ENCODE measurements at places on chromosomes 2 and 18. TPM values are rescaled to one million over a fixed set of nuclear protein-coding genes. Genes with fewer than 3 reads are reported as not detected.

GRCh38 chr18:57447154-57447621, 12.0 kb downstream of the ONECUT2 start:
- ATAC-seq, result no peak

GRCh38 chr18:13525381-13526029, 200.9 kb downstream of the FAM210A start:
- no peak for ATAC-seq

GRCh38 chr2:7829241-7829640, 852.6 kb upstream of the ID2 start:
- no peak for ATAC-seq

GRCh38 chr2:151919786-151920185, 91.6 kb upstream of the ARL5A start:
- no peak for ATAC-seq

DNA sequence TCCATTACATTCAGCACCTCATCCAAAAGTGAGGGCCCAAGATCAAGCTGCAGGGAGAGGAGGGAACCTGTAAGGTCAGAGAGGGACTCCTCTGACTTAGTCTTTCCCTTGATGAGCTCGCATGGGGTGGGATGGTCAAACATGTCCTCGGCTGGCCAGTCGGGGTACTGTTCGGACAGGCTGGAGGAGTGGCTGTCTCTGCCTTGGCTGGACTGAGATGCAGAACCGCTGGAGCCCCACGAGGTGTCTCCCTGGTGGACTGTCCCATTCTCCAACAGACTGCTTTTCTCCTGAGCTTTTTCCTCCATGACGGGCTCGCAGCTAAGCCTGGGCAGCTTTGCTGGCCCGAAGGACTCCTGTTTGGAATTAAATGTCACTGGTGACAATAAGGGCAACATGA, 25.6 kb downstream of the CDC42EP3 start:
- no peak for ATAC-seq

DNA sequence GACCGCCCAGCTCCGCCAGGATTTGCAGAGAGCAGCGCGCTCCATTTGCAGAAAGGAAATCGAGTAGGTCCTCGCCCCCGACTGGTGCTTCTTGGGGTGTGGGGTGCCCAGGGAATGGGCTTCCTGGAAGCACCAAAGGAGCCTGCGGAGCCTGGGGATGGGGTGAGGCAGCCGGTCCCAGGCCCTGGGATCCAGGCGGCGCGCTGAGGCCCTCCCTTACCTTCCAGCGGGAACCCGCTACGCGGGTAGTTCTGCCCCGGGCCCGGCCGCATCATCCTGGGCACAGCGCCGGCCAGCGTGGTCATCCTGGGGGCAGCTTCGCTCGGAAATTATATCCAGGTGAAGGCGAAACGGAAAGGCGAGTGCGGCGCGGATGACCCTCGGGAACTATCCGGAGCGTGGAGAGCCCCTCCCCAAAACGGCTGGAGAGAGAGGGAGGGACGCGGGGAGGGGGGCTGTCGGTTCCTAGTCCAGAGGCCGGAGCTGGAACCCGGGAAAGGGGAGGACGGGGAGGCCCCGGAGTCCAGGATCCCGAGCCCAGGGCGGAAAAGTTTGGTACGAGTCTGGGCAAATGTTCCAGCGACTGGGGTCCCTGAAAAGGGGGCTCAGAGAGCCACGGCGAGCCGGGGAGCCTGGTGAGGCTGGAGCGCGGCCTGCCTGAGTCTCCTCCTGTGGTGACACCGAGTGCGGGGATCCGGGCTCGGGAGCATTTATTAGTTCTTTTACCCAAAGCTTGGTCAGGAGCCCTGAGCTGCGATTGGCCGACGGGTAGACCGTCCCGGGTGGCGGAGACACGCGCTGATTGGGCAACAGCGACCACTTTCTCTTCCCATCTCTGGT, at the start of gene PAX3:
Gene PAX3, minus strand, starts transcription at position 688 of the 840 bp plus-strand sequence. Its CDS starts 383 bp downstream, at position 305.
- no peak for ATAC-seq

DNA sequence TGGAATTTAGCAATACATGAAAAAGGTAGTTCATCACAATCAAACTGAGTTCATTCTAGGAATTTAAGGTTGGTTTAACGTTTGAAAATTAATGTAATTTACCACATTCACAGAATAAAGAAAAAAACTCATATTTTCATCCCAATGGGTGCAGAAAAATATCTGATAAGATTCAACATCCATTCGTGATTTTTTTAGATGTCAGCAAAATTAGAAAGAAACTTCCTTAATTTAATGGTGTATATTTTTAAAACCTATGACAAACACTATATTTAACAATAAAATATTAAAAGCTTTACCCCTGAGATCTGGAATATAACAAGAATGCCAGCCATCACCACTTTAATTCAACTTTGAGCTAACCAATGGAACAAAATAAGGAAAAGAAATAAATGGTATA, 208.7 kb upstream of the CHAC2 start:
- ATAC-seq, result no peak

DNA sequence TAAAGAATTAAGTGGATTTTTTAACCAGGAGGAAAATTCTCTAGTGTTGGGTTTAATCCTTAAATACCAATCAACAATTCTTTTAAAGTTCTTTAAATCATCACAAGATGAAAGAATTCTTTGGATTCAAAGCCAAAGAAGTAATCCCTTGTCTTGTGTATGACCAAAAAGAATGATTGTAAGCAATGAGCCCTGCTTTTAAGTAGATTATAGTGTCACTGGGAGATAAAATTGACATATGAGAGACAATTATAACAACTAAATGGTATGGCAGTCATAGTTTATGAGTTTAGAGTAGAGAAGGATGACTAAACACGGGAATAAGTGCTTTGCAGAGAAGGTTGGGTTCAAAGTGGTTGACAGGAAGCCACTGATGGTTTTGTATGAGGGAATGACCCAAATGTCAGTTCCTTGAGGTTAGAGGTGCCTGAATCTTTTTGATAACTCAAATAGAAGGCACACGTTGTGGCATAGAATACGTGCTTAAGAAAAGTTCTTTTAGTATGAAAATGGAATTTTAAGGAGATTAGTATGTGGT, 199.6 kb upstream of the TCF4 start:
- ATAC-seq, result no peak

- ATAC-seq, result peak; percentile 82
Measured at GRCh38 chr2:236705295-236706105, 135.9 kb downstream of the ACKR3 start.

GRCh38 chr2:226073496-226074160, 674.1 kb downstream of the NYAP2 start:
- ATAC-seq, result no peak

DNA sequence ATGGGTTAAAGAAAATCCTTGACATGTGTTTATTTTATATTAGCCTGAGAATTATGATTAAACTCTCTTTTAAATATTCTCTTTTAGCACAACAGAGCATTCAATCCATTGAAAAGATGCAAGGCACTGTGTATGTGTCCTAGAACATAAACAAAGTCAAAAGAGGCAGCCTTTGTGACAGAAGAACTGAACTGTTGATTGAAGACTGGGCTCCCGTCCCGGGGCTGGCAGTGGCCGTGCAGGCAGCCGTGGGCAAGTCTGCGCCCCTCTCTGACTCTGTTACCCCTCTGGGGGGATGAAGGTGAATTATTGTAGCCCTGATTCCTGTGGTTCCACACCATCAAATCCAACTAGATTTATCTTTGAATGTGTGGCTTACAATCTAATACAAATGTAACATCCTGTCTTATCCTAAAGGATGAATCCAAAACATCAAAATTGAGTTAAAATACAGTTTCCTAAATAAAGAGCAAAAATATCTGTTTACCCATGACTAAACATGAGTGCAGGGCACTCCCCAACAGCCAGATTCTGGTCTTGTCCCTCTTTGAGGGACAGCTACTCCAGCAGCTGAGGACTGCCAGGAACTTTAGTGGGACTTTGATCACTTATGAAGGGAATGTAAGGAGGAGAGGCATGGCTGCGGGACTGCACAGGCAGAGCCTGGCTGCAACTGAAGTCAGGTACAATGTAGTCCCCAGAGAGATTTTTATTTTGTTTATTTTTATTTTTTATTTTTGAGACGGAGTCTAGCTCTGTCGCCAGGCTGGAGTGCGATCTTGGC, 37.3 kb upstream of the SH3BP4 start:
- ATAC-seq, result no peak

DNA sequence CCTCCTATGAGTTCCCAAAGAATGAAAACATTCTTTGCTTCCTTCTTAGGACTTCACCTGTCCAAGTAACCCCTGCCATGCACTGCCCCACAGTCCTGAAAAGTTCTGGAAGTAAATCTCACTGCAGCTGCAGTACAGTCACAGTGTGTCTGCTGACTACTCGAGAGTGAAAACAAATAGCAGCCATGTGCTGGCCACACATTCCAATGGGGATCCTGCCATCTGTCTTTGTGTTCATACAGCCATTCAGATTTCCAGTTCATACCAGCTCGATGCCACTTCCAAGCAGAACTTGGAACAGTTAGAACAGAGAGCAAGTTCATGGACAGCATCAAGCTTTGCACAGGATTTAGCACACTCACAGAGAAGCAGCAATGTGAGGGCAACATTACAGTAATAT, 629.9 kb upstream of the ACVR2A start:
- ATAC-seq, result no peak

DNA sequence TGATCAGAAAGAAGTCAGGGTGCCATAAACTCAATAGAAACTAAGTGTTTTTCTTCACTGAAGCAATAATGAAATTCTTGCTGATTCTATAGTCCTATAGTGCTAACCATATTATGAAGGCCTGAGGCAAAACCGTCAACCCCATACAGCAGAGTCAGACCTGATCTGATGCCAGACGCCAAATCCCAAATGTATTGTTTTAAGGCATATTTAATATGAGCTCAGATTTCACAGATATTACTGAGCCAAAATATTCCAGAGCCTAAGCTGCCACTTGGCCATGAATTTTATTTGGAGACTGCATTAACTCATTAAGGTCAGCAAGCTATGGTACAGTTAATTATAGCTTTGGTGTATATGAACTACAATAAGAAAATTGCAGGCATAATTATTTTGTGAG, 53.4 kb downstream of the SCN1A start:
- no peak for ATAC-seq

DNA sequence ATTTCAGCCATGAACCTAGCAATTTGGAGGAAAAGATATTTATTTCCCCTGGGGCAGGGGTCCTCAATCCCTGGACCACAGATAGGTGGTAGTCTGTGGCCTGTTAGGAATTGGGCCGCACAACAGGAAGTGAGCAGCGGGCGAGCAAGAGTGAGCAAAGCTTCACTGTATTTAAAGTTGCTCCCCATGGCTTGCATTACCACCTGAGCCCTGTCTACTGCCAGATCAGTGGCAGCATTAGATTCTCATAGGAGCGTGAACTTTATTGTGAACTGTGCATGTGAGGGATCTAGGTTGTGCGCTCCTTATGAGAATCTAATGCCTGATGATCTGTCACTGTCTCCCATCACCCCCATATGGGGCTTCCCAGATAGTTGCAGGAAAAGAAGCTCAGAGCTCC, 127.6 kb downstream of the ICOS start:
- no peak for ATAC-seq

- ATAC-seq, result no peak
Measured at GRCh38 chr2:181104512-181105115, 124.2 kb downstream of the UBE2E3 start.

GRCh38 chr18:2797951-2798350, 48.9 kb upstream of the EMILIN2 start:
- no peak for ATAC-seq

- no peak for ATAC-seq
Measured at GRCh38 chr2:67008155-67008554, 389.0 kb upstream of the ETAA1 start.

- no peak for ATAC-seq
Measured at GRCh38 chr2:176583607-176584006, 314.4 kb downstream of the MTX2 start.

GPC1 gene
- 73.9 TPM for total RNA-seq

LONRF2 gene
- total RNA-seq, result 23.8 TPM

TMEM178A gene
- total RNA-seq, result 3.4 TPM

FAM228A gene
- total RNA-seq, result 1.6 TPM

HOXD11 gene
- total RNA-seq, result not detected

INHA gene
- total RNA-seq, result not detected

GKN1 gene
- 0.62 TPM for total RNA-seq

LBX2 gene
- total RNA-seq, result 0.58 TPM

SCN9A gene
- 7.5 TPM for total RNA-seq

PRKAG3 gene
- total RNA-seq, result not detected

LHCGR gene
- total RNA-seq, result 1.9 TPM
